Myocyte (in vitro differentiated cells): ENCODE measurements at places on chromosomes 13 and 19.

GRCh38 chr19:38648769-38649304 lies 1.4 kb downstream of the ACTN4 start:
- no peak for DNase-seq

- no peak for DNase-seq
Observed at GRCh38 chr13:56653043-56653442, 487.7 kb upstream of the PRR20A start.

DNA sequence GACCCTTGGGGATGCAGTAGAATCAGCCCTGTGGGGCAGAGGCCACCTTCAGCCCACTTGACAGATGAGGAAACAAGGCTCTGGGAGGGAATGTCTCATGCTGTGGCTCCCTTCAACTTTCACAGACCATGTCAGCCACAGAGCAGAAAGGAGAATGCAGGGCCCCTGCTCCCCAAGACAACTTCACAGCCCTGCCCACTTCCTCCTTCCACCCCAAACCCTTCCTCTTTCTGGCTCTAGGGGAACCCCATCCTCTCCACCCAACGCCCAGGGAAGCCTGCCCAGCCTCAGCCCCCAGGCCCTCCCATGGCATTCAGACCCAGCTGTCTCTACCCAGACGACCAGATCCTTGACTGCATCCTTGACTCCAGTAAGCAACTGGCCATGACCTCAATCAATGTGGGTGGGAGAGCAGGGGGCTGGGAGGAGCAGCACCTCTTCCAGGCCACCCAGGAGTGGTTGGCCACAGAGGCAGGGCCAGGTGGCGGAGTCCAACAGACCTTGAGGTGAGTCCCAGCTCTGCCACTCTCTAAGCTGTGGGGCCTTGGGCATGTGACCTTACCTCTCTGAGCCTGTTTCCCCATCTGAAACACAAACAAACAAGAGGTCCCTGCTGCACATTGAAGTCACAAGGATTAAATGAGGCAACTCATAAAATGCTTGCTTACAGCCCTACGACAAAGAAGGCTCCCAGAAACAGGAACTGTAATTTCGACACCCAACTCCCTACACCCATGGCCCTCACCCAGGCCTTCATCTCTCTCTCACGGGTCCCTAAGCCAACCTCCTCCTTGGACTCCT lies 15.8 kb downstream of the DEDD2 start:
- peak; percentile 24 for DNase-seq

- no peak for DNase-seq
Observed at GRCh38 chr13:101552286-101552685, 99.8 kb downstream of the ITGBL1 start.

- peak; percentile 74 for DNase-seq
Observed at GRCh38 chr19:55495646-55496349, 7.6 kb downstream of the SSC5D start.

- no peak for DNase-seq
Observed at GRCh38 chr13:47719164-47719563, 281.9 kb downstream of the SUCLA2 start.

DNA sequence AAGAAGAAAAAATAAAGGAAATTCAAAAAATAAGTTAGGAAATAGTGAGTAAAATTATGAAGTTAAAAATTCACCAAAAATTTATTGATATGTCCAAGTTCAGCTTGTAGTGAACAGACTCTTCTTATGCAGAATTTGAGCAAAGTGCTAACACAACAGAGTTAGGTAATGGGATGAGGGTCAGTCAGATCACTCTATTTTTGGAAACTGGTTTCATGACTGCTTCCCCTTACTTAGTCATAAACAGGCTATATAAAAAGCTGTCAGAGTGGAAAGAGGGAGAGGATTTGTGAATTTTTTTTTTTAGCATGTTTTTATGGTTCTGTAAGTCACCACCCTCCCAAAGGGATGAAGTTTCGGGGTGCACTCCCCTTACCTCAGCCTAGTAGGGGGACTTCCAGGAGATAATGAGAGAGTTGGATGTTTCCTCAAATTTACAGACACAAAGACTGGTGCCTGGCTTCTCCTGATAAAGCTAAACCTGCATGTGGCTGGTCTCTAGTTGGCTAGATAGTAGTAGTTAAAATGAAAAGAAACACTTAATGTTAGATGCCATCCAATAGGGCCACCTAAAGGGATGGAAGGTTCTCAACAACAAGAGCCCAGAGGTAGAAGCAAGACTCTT lies 4.5 kb downstream of the CPB2 start:
- peak; percentile 39 for DNase-seq

DNA sequence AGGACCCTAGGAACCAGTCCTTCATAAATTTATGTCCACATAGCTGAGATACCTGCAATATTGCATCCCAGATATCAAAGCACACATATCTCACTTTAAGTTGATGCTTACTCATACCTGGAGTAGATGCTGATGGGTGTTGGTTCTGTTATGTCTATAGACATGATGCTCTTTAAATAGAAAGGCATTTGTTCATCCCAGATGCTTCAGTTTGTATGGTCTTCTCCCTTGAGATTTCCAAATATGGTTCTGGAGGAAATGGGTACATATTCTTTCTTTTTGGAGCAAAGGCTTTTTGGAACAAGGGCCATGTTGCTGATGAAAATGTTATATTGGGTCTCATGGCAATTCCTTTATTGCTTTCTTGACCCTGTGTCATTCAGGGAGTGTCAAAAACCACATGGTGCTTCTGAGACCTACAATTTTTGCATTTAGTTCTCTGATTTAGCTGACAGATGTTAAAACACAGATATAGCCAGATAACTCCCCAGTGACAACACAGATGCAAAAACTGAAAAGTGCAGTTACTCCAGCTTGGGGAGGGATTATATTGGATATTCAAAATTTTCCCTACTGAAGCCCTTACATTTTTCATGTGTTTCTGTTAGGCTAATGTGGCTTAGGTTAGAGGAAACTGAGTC lies 211.4 kb downstream of the KCNRG start:
- no peak for DNase-seq

GRCh38 chr13:51920786-51921185 lies 59.0 kb downstream of the CCDC70 start:
- DNase-seq: no peak
